MG63 (cell line): ENCODE measurements at places on chromosomes 6 and 20.

DNA sequence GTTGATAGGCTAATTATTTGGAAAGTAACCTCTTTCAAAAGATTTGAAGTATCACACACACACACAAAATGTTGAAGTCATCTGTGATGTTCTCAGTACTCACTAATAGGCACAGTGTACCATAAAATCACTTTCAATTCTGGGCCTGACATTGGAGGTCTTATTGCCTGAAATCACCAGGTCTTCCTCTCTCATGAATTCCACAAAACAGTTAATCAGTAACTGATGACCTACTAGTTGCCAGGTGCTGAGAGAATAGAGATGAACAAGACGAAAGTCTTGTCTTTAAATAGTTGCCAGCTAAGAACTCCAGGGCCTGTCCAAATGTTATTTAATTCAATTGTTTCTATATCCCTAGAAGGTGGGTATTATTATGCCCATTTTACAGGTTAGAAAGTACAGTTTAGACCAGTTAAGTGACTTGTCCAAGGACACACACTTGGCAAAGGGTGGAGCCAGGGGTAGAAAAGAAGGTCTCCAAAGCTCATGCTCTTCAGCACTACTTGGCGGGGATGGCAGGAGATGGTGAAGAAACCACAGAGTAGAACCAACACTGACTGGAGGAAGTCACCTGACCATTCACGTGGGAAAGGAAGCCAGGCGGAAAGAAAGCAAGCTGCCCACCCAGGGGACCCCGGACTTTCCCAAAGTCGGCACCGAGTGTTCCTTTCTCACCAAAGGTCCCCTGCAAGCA is 116.4 kb downstream of the KIF6 start:
- no peak for DNase-seq

- no peak for DNase-seq
Measured at GRCh38 chr6:30855429-30856075, 28.8 kb upstream of the DDR1 start.

DNA sequence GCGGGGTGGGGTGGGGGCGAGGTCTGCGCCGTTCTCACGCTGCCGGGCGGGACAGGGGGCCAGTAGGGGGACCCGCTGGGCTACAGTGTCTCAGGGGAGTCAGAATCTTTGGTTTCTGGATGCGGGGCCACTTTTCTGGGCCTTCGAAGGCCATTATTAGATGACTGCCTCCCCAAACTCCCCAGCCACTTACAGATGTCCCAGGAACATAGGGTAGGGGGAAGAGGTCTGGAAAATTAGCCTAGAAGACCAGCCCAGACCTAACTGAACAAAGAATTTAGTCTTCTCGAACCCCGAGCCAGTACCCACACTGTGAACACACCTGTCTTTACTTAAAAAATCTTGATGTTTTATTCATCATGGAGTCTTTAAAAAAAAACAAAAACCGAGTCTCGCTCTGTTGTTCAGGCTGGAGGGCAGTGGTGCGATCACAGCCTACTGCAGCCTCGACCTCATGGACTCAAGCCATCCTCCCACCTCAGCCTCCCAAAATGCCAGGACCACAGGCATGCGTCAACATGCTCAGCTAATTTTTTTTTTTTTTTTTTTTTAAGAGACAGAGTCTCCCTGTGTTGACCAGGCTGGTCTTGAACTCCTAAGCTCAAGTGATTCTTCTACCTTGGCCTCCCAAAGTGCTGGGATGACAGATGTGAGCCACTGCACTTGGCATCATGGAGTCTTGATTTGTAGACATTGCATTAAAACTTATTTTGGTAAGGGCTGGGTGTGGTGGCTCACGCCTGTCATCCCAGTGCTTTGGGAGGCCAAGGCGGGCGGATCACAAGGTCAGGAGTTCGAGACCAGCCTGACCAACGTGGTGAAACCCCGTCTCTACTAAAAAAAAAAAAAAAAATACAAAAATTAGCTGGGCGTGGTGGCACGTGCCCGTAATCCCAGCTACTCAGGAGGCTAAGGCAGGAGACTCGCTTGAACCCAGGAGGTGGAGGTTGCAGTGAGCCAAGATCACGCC is 3.3 kb upstream of the SLC29A1 start:
- DNase-seq: no peak

DNA sequence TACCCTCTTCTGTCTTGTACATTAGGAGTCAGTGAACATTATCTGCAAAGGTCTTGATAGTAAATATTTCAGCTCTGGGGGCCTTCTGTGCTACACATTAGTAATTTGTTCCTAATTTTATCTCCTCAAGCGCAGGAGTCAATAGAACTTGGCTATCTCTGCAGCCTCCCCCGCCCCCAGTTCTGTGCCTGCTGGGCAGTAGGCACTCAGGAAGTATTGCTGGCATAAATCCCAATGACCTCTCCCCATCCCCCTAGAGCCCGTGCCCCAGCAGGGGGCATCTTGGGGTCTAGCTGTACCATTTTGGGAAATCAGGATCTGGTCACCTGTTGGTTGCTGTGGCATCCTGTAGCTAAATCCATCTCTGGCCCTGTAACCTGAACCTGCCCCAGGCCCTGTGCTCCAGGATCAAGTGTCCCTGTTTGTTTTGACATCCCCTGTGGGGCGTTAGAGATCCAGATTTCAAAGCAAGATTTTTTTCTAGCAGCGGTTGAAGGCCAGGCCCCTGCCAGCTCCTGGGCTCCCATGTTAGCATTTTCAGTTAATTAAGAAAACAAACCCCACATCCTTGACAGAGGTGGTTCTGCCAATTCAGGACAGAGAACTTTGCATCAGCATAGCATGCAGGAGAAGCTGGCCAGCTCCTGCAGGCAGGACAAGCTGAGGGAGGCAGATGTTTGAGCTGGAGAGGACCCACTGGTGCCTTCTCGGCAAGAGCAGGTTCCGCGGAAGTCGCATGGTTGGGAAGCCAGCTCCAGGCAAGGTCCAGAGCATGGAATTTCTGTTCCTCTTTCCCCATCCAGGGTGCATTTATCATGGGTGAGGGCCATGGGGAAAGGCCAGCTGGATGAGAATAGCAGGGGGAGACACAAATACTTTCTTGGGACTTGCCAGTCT is 32.1 kb downstream of the DAAM2 start:
- no peak for DNase-seq

- DNase-seq: no peak
Measured at GRCh38 chr6:161228096-161228495, 45.8 kb downstream of the AGPAT4 start.

- no peak for DNase-seq
Measured at GRCh38 chr20:50252701-50253100, 62.1 kb downstream of the CEBPB start.

- no peak for DNase-seq
Measured at GRCh38 chr6:62746968-62747367, 460.9 kb upstream of the KHDRBS2 start.

DNA sequence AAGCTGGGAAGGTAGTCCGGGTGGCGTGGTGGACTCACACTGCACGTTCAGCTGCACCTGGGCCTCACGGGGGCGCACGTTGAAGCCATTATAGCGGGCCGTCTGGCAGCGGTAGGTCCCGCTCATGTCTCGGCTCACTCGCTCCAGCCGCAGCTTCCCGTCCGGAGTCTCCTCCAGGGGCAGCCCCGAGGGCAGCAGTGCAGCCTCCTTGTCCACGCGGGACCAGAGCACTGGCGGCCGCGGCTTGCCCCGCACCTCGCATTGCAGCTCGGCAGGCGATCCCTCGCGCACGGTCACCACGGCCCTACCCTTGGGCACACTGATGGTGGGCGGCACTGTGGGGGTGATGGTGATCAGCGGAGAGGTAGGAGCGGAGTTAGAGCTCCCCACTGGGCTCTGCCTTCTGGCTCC is 47.6 kb downstream of the MDGA1 start:
- no peak for DNase-seq

- DNase-seq: no peak
Measured at GRCh38 chr6:47718571-47718970, 20.2 kb downstream of the ADGRF4 start.

GRCh38 chr6:17206566-17207072 is 74.5 kb upstream of the RBM24 start:
- DNase-seq: no peak

- no peak for DNase-seq
Measured at GRCh38 chr6:154371281-154371680, 14.7 kb upstream of the IPCEF1 start.

DNA sequence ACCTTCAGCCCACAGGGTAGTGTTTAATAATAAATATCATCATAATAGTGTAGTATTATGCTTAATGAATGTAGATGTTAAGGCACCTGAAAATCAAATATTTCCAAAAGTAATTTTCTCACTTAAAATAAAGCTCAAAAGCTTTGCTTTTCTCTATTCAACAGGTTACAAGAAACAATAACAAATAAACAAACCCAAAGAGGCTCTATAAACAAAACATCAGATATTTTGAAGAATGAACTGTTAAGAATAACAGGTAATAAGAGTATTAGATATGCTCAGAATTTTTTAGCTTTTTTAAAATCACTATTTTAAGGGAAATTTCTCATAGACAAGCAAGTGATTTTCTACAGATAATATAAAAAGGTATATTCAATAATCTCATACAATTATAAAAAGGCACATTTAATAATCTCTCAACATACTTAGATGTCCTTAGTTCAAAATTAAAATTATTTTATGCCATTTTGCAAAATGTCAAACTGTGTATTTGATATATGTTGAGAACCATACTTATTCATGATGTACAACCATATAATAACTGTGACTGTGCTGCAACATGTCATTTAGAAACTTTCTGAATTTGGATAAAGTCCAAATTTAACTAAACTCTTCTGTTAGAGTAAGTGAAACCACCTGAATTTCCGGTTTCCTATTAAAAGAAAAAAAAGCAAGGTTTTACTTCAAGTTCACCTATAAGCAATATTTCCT is 35.8 kb downstream of the PHIP start:
- DNase-seq: no peak

GRCh38 chr6:157962601-157963302 is 18.9 kb upstream of the SYNJ2 start:
- no peak for DNase-seq

GRCh38 chr6:123541462-123541861 is 95.3 kb downstream of the TRDN start:
- DNase-seq: no peak

DNA sequence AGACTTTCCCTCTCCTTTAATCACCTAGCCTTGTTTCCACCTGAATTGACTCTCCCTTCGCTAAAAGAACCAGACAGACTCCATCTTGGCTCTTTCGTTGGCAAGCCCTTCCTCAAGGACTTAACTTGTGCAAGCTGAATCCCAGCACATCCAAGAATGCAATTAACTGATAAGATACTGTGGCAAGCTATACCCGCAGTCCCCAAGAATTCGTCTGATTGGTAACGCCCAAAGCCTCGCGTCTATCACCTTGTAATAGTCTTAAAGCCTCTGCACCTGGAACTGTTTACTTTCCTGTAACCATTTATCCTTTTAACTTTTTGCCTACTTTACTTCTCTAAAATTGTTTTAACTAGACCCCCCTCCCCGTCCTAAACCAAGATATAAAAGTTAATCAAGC is 15.6 kb upstream of the MYCT1 start:
- DNase-seq: no peak

- DNase-seq: peak; percentile 3
Measured at GRCh38 chr6:79377888-79378348, 143.4 kb upstream of the HMGN3 start.

GRCh38 chr20:52103335-52103912 is 88.2 kb downstream of the ZFP64 start:
- no peak for DNase-seq

GRCh38 chr6:112695001-112695400 is 347.9 kb downstream of the RFPL4B start:
- peak; percentile 19 for DNase-seq

DNA sequence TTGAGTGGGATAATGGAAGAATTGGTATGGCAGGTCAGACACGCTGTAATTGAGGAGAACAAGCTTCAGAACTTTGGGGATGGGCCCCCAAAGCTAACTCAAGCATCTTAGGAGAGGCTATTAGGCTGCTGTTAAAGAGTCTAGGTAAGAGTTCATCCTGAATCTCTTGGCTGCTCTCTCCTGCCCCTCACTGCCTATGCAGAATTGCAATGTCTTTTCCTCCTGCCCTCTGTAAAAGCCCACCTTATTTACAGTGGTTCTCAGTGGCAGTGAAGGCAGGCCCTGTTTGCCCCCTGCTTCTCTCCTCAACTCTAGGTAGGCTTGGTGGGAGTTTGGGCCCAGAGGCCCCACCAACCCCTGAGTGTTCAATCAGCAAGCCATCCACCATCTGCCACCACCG is 55.0 kb downstream of the LYRM2 start:
- DNase-seq: no peak

- peak; percentile 85 for DNase-seq
Measured at GRCh38 chr6:152401978-152402377, 235.2 kb downstream of the SYNE1 start.

DNA sequence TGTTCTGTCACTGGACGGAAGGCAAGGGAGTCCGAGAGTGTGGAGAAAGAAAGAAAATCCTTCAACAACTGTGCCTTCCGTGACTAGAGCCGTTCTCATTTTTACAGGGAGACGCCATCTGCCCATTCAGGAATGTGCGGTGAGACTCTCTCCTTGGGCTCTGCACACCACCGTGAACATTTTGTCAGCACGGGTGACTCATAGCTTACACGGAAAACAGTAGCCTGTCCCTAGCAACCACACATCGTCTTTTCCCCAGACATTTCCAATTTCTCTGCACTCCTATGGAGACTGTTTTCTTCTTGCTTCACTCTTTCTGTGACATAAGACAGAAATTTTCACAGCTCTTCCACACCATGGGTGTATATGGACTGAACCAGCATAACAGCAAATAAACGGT is 55.1 kb downstream of the TBXT start:
- peak; percentile 83 for DNase-seq

GRCh38 chr6:28710466-28711191 is 184.9 kb downstream of the GPX5 start:
- DNase-seq: peak; percentile 71

GRCh38 chr6:2081155-2082138 is 164.0 kb downstream of the GMDS start:
- no peak for DNase-seq

DNA sequence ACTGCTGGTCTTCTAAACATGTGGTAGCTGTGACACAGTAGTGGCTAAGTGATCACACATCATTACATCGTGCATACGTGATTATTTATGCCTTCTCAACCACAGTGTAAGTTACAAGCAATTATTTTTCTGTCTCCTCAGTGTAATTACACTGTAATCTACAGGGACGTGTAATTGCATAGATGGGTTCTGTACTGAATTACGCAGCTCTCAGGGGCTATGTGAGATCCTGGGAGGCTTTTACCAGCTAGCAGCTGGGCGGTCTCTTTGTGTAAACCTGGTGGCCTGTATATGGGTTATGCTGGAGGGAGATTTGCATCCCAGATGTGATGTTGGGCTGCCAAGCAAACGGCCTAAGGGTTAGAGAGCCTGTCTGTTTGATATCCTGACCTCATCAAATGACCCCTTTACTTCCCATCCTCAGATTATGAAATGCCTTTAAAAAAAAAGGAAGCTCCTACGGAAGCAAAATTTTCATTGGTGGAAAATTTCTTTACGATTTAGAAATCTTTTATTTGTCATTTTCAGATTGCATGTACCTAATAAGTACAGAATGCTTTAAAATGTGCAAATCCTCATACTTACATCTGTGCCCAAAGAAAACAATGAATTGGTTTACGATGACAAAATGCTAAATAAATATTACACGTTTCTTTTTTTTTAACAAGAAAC is 402.8 kb upstream of the JAG1 start:
- no peak for DNase-seq

- no peak for DNase-seq
Measured at GRCh38 chr20:53916173-53916512, 154.3 kb downstream of the BCAS1 start.
